ENCODE measurements at places on chromosomes 3 and 15.

GRCh38 chr3:138197058-138197457 lies 10.0 kb downstream of the ARMC8 start:
- no peak for DNase-seq

- no peak for DNase-seq
These were observed 34.0 kb downstream of the RHCG start for GRCh38 chr15:89462198-89462912.

DNA sequence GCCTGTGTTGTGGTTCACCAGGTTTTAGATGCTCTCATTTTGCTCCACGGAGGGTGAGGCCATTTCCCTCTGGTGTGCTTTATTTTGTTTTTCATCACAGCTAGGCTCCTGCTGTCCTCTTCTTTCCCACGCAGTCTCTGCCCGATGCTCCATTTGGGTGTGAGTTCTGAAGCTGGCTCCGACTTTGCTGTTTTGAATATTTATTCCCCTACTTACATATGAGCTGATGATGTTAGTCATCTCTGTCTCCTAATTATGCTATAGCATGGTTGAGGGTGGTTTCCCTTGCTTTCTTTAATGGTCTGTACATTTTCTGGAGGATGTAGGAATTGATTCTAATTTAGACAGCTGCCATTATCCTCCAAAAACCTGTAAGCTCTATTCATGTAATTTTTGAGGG lies 168.1 kb upstream of the MYRIP start:
- DNase-seq: no peak

- DNase-seq: no peak
These were observed 74.0 kb downstream of the TFRC start for GRCh38 chr3:196007744-196008335.

GRCh38 chr15:79007066-79007465 lies 62.2 kb upstream of the CTSH start:
- no peak for DNase-seq

- DNase-seq: no peak
These were observed 71.3 kb downstream of the MESD start for GRCh38 chr15:80918196-80918783.

DNA sequence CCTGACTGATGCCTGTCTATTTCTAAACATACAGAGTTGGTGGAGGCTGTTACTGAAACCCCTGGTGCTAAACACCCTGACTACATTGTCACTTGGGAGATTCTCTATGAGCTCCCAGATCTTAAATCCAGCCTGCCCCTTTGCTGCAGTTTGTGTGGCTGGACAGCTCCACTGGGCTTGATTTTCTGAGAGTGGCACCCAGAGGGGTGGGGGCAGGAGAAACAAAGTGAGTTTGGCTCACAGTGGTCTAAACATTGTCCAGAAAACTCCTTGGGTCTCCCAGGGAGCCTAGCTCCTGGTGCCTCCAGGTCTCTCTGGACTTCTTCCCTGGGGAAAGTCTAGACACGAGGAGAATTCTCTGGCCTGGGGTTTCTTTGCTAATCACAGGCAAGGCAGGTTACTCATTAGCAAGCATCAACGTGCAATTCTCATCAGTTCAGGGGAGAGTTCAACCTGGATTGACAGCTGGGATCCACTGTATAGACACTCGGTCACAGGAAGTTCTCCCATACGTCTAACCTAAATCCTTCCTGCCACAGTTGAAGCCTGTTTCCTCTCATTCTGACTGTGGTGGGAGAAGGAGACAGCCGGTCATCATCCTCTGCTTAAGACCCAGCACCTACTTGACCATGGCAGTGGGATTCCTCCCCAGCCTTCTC lies 7.1 kb upstream of the DLL4 start:
- no peak for DNase-seq

All from retinal pigment epithelial cell (primary cell).